T-cell (primary cell): ENCODE measurements at places on chromosomes 7 and 10. TPM values are rescaled to one million over a fixed set of nuclear protein-coding genes. Genes with fewer than 3 reads are reported as not detected.

- no peak overlapping the region for H3K27ac ChIP-seq
- DNase-seq = no peak
- no peaks in the 10 kb centered on the region for H3K27me3 ChIP-seq
- no peaks in the 10 kb centered on the region for H3K4me1 ChIP-seq
Measured at GRCh38 chr10:51242393-51242792, 168.1 kb downstream of the PRKG1 start.

DNA sequence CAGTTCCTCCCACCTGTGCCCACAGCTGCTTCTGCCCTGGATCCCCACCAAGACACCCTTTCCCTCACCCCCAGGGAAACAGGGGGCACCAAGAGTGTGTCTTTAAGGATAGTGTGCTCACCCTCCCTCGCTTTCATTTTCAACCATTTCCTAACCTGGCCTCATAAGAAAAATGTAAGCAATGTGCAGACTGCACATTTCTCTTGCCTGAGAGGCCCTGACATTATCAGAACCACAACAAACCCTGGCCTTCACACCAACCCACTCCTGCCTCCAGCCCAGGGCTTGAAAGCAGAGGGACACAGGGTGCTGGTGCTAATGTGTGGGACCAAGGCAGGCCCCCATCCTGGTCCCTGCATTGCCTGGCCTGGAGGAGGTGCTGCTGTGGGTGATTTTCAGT lies 11.0 kb upstream of the IMPDH1 start:
- no peaks in the 10 kb centered on the region for H3K4me1 ChIP-seq
- no peak overlapping the region for H3K4me3 ChIP-seq
- DNase-seq = no peak
- no peaks in the 10 kb centered on the region for H3K36me3 ChIP-seq
- no peaks in the 10 kb centered on the region for H3K27me3 ChIP-seq

GRCh38 chr10:124057601-124058000 lies 35.8 kb downstream of the CHST15 start:
- H3K36me3 ChIP-seq = no peaks in the 10 kb centered on the region
- H3K27me3 ChIP-seq = peaks cover 7% of the 10 kb centered on the region
- H3K4me3 ChIP-seq = no peak overlapping the region
- no peaks in the 10 kb centered on the region for H3K4me1 ChIP-seq
- H3K27ac ChIP-seq = no peak overlapping the region

DNA sequence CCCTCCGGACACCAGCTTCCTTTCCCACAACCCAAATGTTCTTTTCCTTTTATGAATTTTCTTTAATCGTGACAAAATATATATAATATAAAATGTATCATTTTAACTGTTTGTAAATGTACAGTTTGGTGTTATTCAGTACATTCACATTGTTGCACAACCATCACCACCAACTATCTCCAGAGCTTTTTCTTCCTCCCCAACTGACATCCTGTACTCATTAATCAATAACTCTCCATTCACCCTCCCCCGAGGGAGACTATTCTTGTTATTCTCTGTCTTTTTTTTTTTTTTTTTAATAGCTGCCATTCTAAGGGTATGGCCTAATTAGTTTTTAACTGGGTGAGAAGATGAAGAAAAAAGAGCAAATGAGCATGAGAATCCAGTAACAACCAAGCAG lies 30.6 kb upstream of the ITGB1 start:
- H3K27me3 ChIP-seq = no peaks in the 10 kb centered on the region
- peaks cover 4% of the 10 kb centered on the region for H3K4me1 ChIP-seq
- no peak overlapping the region for H3K4me3 ChIP-seq
- DNase-seq = no peak
- H3K27ac ChIP-seq = no peak overlapping the region

GRCh38 chr7:35436452-35436851 lies 182.6 kb upstream of the TBX20 start:
- H3K27me3 ChIP-seq = no peaks in the 10 kb centered on the region
- no peak overlapping the region for H3K4me3 ChIP-seq
- H3K36me3 ChIP-seq = no peaks in the 10 kb centered on the region
- DNase-seq = no peak
- H3K27ac ChIP-seq = no peak overlapping the region
- no peaks in the 10 kb centered on the region for H3K4me1 ChIP-seq

- H3K27ac ChIP-seq = no peak overlapping the region
- peaks cover 11% of the 10 kb centered on the region for H3K36me3 ChIP-seq
- DNase-seq = no peak
- no peak overlapping the region for H3K4me3 ChIP-seq
Measured at GRCh38 chr7:43877968-43878864, 8.9 kb upstream of the MRPS24 start.

DNA sequence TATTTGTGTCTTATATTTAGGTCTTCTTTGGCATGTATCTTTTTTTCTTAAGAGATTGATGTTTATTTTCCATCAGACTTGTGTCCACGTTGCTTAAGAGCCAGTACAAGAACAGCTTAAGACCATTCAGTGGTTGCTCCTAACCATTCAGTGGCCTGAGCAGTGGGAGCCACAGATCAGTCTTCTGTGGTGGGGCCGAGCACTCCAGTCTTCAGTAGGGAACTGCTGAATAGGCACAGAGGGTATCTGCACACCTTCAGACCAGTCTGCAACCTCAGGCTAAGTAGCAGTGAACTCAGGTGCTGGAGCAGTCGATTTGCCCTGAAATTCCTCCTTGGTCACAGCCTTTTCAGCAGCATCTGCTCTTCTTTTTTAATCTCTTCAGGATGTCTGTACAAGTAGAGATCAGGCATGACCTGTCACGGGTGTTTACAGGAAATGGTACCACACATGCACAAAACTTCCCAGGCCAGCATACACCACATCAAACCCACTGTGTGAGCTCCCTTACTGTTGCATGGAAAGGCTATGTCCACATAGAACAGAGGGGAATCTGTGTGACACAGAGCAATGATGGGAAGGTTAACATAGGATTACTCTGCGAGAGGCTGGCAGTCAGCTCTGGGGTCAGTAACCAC lies 51.5 kb downstream of the FAM107B start:
- no peaks in the 10 kb centered on the region for H3K36me3 ChIP-seq
- H3K27ac ChIP-seq = peak overlapping the region; percentile 64
- no peak overlapping the region for H3K4me3 ChIP-seq
- H3K27me3 ChIP-seq = no peaks in the 10 kb centered on the region
- peak; percentile 16 for DNase-seq
- H3K4me1 ChIP-seq = peaks cover 27% of the 10 kb centered on the region

DNA sequence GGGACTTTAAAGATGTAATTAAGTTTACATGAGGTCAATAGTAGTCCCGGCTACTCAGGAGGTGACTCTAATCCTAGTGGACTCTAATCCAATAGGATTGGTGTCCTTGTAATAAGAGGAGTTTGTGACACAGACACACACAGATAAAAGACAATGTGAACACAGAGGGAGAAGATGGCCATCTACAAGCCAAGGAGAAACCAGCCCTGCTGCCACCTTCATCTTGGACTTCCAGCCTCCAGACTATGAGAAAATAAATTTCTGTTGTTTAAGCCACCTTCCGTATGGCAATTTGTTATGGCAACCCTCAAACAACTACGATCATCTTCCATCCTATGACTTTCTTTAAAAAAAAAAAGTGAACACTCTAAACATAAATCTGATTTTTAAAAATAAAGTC lies 116.3 kb downstream of the ALOX5 start:
- no peak overlapping the region for H3K27ac ChIP-seq
- H3K4me3 ChIP-seq = no peak overlapping the region
- DNase-seq = no peak
- H3K36me3 ChIP-seq = peaks cover 19% of the 10 kb centered on the region
- no peaks in the 10 kb centered on the region for H3K4me1 ChIP-seq

DNA sequence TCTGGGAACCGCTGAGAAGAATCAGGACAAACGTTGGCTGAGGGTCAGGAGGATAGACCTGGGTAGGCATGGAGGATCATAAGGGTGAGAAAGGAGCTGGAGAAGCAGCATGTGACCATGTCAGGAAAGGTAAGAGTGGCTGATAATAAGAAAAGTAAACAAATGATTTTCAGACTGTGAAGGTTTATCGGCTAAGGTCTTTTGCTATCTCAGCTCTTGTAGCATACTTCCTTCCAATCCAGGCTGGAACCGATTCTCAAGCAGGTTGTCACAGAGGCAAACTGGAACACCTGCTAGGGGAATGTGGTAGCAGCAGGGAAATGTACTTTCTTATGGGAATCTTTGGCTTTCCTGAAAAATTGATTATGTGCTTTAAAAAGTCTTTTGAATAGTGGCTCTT lies 74.7 kb downstream of the TMEM168 start:
- H3K27ac ChIP-seq = no peak overlapping the region
- H3K4me1 ChIP-seq = no peaks in the 10 kb centered on the region
- DNase-seq = no peak
- no peaks in the 10 kb centered on the region for H3K27me3 ChIP-seq

GRCh38 chr7:97012365-97013133 lies 7.2 kb downstream of the DLX6 start:
- no peak overlapping the region for H3K27ac ChIP-seq

DNA sequence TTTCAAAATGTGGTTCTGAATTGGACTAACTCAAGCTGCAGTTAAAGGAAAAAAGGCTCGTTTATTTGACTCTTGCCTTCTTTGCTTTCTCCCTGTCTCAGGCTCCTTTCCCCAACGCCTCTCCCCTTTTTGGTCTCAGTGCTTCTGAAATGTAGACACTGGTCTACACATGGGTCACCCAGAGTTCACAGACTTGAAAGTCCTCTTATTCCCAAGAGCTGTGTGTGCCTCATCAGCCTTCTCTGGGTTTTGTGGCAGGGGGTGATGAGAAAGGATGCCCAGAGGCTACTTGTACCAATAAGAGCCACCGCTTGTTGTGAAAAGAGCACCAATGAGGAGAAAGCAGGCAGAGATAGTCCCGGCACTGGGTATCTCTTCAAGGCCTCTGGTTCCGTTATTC lies 125.7 kb downstream of the BICC1 start:
- no peaks in the 10 kb centered on the region for H3K36me3 ChIP-seq
- no peaks in the 10 kb centered on the region for H3K27me3 ChIP-seq
- no peaks in the 10 kb centered on the region for H3K4me1 ChIP-seq

DNA sequence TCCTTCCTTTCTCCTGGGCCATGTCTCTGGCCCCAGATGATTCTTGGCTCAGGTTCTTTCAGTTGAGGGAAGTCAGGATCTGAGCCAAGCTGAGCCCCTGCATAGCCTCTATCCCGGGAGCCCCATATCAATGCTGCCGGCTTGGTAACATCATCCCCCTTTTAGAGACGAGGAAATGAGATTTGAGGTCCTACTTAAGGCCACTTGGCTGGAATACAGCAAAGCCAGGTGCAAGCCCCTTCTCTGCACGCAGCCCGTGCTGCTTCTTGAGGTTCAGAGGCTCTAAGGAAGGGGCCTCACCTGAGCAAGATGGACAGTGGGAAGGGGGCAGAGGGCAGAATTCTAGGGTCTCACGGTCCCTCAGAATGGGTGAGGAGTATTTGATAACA lies 2.4 kb upstream of the IRF5 start:
- H3K27me3 ChIP-seq = peaks cover 43% of the 10 kb centered on the region
- H3K27ac ChIP-seq = no peak overlapping the region
- DNase-seq = no peak
- H3K4me1 ChIP-seq = peaks cover 43% of the 10 kb centered on the region
- H3K4me3 ChIP-seq = no peak overlapping the region

DNA sequence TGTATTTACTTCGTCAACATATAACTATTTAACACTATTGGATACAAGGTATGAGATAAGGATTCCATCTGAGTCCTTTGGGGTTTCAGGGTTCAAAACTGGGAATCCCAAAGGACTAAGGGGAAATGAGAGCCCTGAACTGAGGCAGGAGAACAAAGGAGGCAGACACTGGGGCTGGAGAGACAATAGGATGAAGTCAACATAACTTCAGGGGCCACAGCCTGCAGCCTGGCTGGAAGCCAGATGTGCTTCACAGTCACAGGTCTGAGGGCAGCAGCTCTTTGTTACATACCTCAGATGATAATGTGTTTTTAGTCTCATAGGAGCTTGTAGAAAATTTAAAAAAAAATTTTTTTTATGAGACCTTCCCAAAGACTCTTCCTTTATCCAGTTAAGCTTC lies 73.3 kb downstream of the NRF1 start:
- H3K27me3 ChIP-seq = no peaks in the 10 kb centered on the region
- no peak overlapping the region for H3K4me3 ChIP-seq
- no peaks in the 10 kb centered on the region for H3K4me1 ChIP-seq
- no peaks in the 10 kb centered on the region for H3K36me3 ChIP-seq
- H3K27ac ChIP-seq = no peak overlapping the region

- no peak overlapping the region for H3K4me3 ChIP-seq
- no peaks in the 10 kb centered on the region for H3K27me3 ChIP-seq
Measured at GRCh38 chr10:49519717-49520116, 19.2 kb downstream of the ERCC6 start.

- peaks cover 4% of the 10 kb centered on the region for H3K4me1 ChIP-seq
- H3K4me3 ChIP-seq = no peak overlapping the region
- H3K27me3 ChIP-seq = no peaks in the 10 kb centered on the region
- H3K27ac ChIP-seq = no peak overlapping the region
Measured at GRCh38 chr10:110915035-110915434, 3.9 kb downstream of the BBIP1 start.

- H3K27ac ChIP-seq = no peak overlapping the region
- H3K27me3 ChIP-seq = no peaks in the 10 kb centered on the region
- DNase-seq = no peak
- H3K36me3 ChIP-seq = no peaks in the 10 kb centered on the region
- no peak overlapping the region for H3K4me3 ChIP-seq
- no peaks in the 10 kb centered on the region for H3K4me1 ChIP-seq
Measured at GRCh38 chr10:34964166-34964800, 125.9 kb downstream of the CUL2 start.

GRCh38 chr10:104337521-104337984 lies 712 bp downstream of the ITPRIP start:
- peak overlapping the region; percentile 88 for H3K27ac ChIP-seq
- peak; percentile 42 for DNase-seq
- peaks cover 4% of the 10 kb centered on the region for H3K36me3 ChIP-seq
- H3K4me1 ChIP-seq = peaks cover 52% of the 10 kb centered on the region
- peak overlapping the region; percentile 97 for H3K4me3 ChIP-seq
- no peaks in the 10 kb centered on the region for H3K27me3 ChIP-seq

DNA sequence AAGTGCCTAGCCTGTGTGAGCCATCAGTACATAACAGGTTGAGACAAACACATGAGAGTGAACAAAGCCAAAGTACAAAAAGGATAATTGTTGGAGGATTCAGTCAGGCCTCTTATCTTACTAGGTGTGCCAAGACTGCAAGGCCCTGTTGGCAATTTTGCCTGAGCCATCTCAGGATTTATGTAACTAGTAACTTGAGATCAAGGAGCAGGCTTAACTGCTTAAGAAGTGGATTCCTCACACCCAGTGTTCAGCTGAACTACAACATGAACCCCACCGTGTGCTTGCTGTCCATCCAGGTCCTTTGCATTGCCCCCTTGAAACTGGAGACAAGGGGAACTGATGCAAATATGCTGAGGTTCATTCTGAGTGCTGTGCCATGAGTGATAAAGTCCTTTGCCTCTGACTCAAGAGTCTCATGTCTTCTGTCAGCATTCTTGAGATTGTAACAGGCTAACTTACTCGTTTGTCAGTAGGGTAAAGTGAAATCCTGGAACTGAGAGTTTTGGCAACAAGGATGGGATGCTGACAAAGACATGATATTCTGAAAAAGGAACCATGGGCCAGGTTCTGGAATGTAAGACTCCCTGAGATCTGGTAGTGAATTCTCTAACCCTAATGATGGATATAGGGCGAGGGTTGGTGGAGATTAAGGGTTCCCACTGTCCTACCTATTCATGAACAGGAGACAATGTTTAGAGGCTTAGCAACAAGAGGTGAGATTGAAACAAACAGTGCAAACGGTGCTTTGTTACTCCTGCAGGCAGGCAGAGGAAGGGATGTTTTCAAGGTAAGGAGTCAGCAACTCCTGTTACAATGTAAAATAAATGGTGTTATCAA lies 44.1 kb upstream of the GATAD1 start:
- H3K4me1 ChIP-seq = peaks cover 12% of the 10 kb centered on the region
- H3K36me3 ChIP-seq = peaks cover 11% of the 10 kb centered on the region
- no peaks in the 10 kb centered on the region for H3K27me3 ChIP-seq
- no peak for DNase-seq
- H3K27ac ChIP-seq = no peak overlapping the region
- no peak overlapping the region for H3K4me3 ChIP-seq

Gene TMEM196
- not detected for total RNA-seq

Gene AMPH
- total RNA-seq = not detected

Gene RADIL
- 0.30 TPM for total RNA-seq

Gene PCDH15
- not detected for total RNA-seq

Gene EGR2
- total RNA-seq = 2.7 TPM
